Activated CD4-positive, alpha-beta T cell treated with anti-CD3 and anti-CD28 coated beads, Interleukin-10, Interleukin-2, amounts not matched to agents 100 ng/mL and 50 ng/mL, durations not matched to agents 16 hours and 8 hours (primary cell): ENCODE measurements at places on chromosomes 3 and 15.

- no peak for DNase-seq
These were observed 9.7 kb upstream of the ACSBG1 start for GRCh38 chr15:78244101-78244500.

DNA sequence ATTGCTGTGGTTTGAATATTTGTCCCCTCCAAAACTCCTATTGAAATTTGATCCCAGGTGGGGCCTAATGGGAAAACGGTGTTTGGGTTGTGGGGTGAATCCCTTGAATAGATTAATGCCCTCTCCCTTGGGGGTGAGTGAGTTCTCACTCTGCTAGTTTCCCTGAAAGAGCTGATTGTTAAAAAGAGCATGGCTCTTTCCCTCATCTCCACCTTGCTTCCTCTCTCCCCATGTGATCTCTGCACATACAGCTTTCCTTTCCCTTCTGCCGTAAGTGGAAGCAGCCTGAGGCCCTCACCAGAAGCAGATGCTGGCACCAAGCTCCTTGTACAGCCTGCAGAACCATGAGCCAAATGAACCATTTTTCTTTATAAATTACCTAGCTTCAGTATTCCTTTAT, 394.9 kb upstream of the WNT5A start:
- no peak for DNase-seq

GRCh38 chr15:35674873-35675781, 129.2 kb upstream of the DPH6 start:
- DNase-seq, result no peak

GRCh38 chr15:63321462-63321861, 44.1 kb downstream of the APH1B start:
- DNase-seq, result no peak

GRCh38 chr15:96087180-96087884, 243.2 kb upstream of the NR2F2 start:
- DNase-seq, result no peak

DNA sequence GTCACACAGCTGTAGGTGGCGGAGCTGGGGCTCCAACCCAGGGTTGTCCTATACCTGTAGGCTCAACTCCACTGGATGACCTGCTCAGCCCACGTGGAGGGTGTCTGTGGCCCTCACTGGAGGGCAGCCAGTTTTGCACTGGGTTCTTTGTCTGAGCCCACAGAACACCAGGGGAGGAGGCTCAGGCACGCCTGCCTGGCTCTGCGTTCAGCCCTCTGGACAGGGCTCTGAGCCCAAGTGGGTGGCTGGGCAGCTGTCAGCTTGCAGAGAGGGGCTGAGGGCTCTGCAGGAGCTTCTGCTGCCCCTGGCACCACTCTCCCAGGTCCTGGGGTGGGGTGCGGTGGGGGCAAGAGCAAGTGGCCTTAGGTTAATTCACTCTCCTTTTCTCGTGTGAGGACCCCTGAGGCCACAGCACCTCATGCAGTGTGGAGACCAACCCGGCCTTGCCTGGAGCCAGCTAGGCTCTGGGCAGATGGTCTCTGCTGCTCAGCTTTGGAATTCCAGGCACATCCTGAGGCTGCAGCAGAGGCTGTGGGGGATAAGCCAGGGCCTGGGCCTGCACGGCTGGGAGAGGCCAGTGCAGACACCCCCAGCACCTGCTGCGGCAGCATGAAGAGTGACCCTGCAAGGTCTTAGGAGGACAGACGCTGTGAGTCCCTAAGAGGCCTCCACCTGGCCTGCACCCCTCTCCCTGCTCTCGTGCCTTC, 23.5 kb downstream of the DUSP7 start:
- DNase-seq, result no peak

DNA sequence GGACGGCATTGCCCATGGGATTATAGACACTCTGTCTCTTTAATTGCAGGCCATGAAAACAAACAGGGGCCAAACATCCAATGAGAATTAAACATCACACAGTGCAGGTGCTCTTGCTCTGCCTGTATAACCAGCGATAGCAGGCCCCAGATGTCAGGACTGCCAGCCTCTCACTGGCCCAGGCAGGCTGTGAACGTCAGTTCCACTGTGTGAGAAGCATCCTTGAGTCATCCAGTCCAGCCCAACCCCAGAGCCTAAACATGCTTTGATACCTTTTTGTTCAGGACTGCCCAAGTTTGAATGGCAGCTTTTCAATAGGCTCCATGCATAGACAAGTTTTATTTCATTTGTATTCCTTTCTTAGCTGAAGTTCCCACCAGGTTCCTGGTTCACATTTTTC, 189.8 kb downstream of the SLCO3A1 start:
- no peak for DNase-seq

- no peak for DNase-seq
These were observed 8.4 kb upstream of the PLA2G4D start for GRCh38 chr15:42102646-42103235.

DNA sequence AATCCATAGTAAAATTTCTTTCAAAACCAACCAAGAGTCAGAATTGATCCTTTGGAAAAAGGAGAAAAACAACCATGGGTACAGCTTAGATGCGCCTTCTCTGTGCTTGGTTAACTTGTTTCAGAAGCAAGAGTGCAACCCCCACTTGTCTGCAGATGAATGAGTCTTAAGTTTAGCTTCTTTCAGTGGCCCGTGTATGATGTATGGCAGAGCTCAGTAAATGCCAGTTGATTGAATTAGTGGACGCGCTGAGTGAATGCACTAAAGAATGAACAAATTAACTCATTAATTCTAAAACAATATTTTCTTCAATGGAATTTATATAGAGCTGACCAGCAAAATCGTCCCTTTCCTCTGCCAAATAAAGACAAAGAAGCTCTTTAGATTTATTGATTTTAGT, 67.0 kb upstream of the ARHGEF3 start:
- no peak for DNase-seq

DNA sequence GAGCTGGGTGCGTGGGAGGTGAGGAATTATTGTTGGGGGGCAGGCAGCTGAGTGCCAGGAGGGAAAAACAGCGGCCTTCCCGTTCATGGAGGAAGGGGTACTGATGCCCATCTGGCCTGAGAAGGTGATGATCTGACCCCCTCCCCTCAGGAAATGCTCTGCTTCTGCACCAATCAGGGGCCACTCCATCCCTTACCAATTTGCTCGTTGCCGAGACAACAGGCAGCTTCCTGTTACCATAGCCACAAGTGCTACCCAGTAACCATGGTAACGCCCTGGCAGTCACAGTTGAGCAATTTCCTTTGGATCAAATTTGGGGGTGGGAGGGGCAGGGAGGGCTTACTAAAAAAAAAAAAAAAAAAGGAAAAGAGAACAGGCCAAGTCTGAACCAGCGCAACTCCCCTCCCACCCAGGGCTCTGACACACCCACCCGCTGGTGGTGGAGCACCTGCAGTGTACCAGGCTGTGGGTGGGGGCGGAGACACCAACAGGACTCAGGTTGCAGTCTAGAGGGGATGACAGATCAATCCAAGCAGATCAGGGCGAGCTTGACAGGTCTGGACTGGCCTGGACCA, 13.7 kb downstream of the CELF6 start:
- DNase-seq, result peak; percentile 74

DNA sequence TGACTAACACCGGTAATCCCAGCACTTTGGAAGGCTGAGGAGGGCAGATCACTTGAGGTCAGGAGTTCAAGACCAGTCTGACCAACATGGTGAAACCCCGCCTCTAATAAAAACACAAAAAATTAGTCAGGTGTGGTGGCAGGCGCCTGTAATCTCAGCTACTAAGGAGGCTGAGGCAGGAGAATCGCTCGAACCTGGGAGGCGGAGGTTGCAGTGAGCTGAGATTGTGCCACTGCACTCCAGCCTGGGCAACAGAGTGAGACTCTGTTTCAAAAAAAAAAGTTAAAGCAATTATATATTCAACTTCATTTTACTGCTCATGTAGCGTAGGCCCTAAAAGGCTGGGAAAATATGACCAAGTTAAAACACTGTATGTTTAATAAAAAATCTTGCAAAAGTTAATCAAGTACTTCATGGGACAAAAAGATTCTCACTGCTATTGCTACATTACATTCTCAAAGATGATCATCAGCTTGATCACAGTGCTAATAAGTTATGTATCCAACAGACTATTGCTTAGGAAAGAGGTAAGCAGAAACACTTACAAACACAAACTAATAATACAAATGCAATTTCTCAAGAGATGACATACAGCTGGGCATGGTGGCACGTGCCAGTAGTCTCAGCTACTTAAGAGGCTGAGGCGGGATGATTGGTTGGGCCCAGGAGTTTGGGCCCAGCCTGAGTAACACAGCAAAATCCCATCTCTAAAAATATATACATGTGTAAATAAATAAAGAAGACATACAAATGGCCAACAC, 2.7 kb downstream of the COPS2 start:
- DNase-seq, result no peak

GRCh38 chr3:181313335-181313734, 323.8 kb upstream of the DNAJC19 start:
- no peak for DNase-seq

DNA sequence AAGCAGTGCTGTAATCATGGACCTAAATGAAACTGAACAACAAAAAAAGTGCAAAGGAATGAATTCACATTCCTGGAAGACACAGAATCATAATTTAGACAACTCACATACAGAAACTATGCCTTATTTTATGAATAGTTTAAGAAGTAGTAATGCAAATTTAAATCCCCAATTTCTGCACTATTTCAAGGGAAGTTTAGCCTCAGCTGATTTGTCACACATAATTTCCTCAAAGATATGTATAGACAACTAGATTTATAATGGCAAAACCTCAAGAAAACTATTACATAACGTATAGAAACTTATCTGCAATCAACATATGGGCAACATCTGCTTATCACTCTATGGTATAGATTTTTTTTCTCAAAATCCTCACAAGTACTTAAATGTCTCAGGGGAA, 7.8 kb upstream of the PTX3 start:
- DNase-seq, result no peak

DNA sequence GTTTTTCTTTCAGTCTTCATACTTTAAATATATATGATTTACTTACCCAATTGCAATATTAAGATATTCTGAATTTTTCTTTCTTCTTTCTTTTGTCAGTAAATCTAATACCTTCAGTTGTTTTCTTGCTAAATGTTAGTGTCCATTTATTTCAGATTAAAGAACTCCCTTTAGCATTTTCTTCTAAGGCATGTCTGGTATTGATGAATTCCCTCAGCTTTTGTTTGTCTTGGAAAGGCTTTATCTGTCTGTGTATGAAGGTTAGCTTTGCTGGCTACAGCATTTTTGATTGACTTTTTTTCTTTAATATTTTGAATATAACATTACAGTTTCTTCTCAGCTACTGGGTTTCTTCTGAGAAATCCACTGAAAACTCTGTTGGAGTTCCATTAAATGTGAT, 64.0 kb upstream of the PLSCR4 start:
- DNase-seq, result no peak

- DNase-seq, result no peak
These were observed 450.4 kb downstream of the UNC13C start for GRCh38 chr15:54428596-54428995.

DNA sequence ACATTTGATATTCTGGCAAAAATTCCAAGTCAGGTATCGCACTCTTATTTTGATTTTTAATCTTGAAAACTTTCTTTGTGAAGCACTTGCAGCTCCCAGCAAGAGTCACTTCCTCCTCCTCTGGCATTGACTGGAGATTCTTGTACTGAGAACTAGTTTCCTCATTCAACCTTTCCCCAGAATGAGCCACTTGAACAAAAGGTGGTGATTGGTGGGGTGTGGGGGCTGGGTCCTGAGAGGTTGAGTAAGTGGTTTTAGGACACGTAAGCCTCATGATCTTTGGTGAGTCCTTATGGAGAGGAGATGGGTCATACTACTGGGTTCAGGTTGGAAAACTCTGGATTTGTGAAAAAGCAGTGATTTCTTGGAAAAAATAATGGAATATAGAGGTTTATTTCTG, 32.3 kb upstream of the ONECUT1 start:
- no peak for DNase-seq

- no peak for DNase-seq
These were observed 2.4 kb upstream of the SKIC8 start for GRCh38 chr15:78301828-78302227.

GRCh38 chr3:99990179-99990578, 124.1 kb downstream of the FILIP1L start:
- DNase-seq, result no peak

DNA sequence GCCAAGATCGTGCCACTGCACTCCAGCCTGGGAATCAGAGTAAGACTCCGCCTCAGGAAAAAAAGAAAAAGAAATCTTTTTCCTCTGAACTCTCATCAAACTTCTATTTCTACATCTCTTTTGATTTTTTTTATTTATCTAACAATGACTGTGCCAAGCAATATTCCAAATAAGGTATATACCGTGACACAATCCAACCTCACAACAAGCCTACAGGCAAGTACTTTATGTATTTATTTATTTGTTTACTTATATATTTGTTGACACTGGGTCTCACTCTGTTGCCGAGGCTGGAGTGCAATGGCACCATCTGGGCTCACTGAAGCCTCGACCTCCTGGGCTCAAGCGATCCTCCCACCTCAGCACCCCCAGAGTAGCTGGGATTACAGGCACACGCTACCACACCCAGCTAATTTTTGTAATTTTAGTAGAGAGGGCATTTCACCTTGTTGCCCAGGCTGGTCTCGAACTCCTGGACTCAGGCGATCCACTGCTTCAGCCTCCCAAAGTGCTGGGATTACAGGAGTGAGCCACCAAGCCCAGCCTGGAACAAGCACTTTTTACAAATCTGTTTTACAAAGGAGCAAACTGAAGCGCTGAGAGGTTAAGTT, 94.9 kb upstream of the CHD2 start:
- no peak for DNase-seq

DNA sequence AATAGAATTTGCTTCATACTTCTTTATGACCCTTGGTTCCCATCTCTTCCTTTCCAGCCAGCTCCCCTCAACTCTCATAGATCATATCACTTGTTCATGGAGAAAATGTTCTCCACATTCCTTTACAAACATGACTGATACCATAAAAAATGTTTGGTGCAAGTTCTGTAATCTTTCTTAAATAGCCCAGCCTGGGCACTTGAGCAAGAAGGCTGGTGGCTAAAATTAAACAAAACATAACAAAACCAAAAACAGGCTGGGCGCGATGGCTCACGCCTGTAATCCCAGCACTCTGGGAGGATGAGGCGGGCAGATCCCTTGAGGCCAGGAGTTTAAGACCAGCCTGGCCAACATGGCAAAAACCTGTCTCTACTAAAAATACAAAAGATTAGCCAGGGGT, 8.9 kb upstream of the POLR2M start:
- DNase-seq, result no peak

DNA sequence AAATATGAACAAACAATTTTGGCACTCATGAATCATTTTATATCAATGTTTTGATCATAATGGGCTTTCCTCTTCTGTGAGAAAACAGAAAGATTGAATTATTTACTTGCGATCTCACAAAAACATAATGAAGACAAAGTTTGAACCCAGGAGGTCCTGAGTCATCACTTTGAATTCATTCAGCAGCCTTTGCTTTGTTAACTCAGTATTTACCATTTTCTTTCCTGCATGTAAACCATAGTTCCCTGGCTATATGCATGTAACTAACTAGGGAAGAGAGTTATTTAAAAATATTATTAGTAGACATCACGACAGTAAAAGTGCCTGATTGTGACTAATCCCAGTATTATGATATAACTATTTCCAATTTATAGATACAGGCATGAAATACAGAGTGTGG, 1026.2 kb downstream of the PLOD2 start:
- no peak for DNase-seq

- DNase-seq, result no peak
These were observed 35.0 kb upstream of the CFAP161 start for GRCh38 chr15:81098861-81099651.

- DNase-seq, result no peak
These were observed 6.4 kb downstream of the CPLX3 start for GRCh38 chr15:74832826-74833225.
